Right cardiac atrium (tissue), 5 donors: ENCODE measurements at places on chromosomes 12 and 14.

DNA sequence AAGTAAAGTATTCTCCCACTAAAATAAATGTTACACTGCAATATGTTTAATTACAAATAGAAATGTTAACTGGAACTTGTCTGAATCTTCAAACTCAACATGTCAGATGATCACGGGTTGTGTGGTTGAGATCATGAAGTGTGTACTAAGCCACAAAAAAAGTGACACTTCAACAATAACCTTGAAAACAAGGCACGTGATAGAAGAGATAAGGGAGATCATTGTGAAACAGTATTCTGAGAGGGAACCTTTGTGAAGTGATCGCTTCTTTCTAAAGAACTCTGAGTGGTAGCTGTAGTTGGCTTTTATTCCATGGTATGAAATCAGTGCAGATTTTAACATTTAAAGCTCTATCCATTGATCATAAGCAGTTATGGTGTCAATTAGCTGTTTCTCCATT is 60.0 kb downstream of the LIN52 start:
- DNase-seq = no peak

DNA sequence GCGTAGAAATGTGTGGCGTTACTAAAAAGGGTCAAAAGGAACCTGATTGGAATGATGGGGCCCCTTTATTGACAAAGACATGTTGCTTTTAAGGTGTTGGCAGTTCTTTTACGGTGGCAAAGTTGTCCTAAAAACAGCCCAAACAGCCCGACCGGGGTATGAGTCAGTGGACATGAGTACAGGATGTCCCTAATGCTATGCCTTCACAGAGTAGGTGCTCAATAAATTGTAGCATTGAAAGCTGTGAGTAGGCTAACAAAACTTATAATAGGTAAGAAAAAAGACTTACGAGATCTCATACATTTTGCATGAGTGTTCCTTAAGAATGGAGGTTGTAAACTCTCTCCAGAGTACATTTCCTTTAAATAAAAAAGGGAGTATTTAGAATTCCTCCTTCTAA is 2.6 kb downstream of the ELK3 start:
- DNase-seq = no peak

- peak; percentile 60 for DNase-seq
These were observed at the start of gene GSC for GRCh38 chr14:94769391-94770250. Gene GSC, minus strand, starts transcription at chr14:94770113. Its CDS starts 98 bp downstream, at chr14:94770015.

DNA sequence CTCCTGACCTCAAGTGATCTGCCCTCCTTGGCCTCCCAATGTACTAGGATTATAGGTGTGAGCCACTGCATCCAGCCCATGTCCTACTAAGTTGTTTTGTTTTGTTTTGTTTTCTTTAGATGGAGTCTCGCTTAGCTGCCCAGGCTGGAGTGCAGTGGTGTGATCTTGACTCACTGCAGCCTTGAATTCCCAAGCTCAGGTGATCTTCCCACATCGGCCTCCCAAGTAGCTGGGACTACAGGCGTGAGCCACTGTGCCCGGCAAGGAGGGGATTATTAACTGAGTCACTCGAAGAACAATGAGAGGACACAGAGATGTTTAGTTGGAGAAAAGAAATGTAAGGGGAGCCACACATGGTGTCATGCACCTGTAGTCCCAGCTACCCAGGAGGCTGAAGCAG is 18.0 kb upstream of the ERBB3 start:
- DNase-seq = no peak

- no peak for DNase-seq
These were observed 2.4 kb upstream of the HOXC12 start for GRCh38 chr12:53952335-53952694.
